ENCODE measurements at places on chromosomes 12 and 14.

GRCh38 chr12:121365416-121366062 lies 13.3 kb upstream of the ANAPC5 start:
- no peak for DNase-seq

DNA sequence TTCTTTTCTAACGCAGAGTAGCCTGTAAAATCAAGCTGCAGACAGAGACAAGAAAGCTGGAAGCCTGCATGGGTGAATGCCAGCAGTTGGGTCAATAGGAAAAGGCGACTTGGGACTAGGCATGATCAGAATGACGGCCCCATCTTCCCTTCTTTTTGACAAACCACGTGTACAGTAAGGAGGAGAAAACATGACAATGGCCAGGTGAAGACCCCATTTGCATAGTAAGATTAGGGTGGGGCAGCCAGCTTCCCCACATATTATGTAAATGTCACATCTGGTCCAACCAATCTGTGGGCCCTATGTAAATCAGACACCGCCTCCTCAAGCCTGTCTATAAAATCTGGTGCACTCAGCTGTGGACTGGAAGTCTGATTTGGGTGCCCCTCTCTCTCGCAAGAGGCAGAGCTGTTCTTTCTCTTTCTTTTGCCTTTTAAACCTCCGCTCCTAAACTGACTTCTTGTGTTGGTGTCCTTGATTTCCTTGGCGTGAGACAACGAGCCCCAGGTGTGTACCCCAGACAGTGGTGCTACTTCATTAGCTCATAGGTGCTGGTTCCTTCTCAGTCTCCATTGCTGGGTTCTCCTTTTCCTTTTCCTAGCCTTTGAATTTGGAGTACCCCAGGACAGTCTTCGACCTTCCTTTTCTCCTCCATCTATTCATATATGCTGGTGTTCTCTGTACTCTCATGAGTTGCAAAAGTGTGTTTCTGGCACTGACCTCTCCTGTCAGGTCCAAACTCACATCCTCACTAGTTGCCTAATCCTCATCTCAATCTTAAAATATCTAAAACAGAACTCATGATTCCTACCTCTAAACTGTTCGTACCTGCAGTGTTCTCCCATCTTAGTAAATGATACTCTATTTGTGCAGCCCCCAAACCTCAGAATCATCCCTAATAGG lies 9.4 kb upstream of the DHRS7 start:
- DNase-seq = no peak

- no peak for DNase-seq
Observed at GRCh38 chr14:100065942-100066574, 836 bp downstream of the EVL start.

- no peak for DNase-seq
Observed at GRCh38 chr12:92019491-92020277, 126.0 kb downstream of the BTG1 start.

- DNase-seq = no peak
Observed at GRCh38 chr12:72037006-72037795, 98.6 kb downstream of the TPH2 start.

DNA sequence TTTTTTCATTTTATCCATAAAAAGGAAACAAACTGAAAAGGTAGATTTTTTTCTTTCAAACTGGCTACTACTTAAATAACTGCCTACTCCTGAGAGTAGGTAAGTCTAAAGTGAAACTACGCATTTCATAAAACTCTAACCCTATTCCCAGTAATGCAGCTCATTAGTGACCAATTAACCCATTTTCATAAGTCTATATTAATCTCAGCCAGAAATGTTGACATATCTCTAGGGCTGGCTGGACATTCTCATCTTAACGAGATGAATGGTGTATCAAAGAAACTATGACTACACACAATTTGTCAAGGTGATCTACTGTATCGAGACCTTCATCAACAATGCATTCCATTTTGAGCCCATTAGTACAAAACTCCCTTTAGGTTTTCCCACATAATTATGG lies 57.2 kb downstream of the EPS8 start:
- no peak for DNase-seq

DNA sequence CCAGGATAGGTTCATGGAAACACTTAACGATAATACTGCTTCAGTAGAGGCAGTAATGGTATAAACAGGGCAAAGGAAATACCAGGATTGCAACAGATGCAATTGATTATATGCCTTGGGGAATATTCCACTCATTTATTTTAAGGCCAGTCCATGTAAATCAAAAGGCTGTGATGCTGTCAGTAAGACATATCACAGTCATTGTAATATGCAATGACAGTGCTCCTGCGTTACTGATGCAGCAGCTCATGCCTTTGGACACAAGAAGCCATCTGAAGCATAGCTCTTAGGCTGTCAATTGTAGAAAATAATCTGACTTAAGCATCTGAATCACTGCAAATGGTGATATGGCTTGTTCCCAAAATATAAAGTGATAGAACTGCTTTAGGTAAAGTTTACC lies 674.8 kb downstream of the TMTC2 start:
- no peak for DNase-seq

GRCh38 chr14:20803223-20803622 lies 579 bp upstream of the RNASE1 start:
- no peak for DNase-seq

GRCh38 chr14:35557221-35557747 lies 23.3 kb downstream of the INSM2 start:
- DNase-seq = no peak

- DNase-seq = no peak
Observed at GRCh38 chr12:49296836-49297694, 2.1 kb downstream of the PRPH start.

GRCh38 chr14:63874223-63874622 lies 21.4 kb downstream of the SYNE2 start:
- no peak for DNase-seq

GRCh38 chr14:55822906-55823305 lies 242.9 kb downstream of the KTN1 start:
- DNase-seq = no peak

DNA sequence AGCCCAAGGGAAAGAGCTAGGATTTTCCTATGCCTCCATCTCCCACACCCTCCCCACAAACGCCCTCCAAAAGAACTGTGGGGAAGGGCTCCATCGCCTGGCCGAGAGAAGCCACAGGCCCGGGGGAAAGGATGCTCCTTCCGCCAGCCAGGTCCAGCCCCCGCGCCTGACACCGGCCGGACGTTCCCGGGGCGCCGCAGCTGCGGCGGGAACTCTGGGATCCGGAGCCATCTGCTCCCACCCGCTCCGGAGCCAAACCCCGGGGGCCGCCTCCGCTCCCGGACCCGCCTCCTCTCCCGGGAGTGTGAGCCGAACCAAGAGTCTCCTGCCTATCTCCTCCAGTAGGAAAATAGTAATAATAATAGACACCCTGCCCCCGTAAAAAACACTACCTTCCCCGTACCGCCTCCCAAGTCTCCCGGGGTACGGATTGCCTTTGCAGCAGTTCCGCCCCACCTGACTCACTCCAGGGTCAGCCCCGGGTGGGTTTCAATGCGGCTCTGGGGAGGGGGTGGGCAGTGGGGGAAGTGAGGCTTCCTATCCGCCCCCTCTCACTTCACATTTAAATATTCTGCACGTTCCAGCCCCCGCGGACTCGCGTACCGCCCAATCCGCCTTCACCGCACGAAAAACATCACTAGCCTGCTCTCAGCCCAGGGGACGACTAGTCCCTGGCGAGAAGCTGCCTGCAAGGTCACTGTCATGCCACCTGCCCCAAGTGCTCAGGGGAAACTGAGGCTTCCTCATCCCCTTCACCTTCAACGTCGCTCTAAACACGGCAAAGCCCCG lies 2.4 kb downstream of the AGAP2 start:
- DNase-seq = no peak

DNA sequence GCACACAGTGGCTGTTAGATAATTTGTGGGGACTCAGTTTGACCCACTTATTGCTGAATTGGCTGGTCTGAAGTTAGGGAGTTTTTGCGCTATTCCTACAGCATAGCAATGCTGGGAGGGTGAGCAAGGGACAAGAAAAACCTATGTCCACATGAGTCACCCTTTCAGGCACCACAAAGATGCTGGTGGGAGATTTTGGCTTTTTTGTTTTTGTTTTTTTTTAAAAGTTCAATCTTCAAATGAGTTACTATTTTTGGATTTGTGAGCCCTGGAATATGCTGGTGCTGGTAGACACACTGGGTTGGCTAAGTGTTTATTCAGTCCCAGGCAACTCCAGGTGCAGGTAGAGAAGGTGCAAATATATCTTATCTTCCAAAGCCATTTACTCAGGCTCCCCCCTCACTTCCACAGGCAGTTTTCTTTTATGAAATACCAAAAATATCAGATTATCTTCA lies 143.4 kb downstream of the BTG1 start:
- DNase-seq = no peak

DNA sequence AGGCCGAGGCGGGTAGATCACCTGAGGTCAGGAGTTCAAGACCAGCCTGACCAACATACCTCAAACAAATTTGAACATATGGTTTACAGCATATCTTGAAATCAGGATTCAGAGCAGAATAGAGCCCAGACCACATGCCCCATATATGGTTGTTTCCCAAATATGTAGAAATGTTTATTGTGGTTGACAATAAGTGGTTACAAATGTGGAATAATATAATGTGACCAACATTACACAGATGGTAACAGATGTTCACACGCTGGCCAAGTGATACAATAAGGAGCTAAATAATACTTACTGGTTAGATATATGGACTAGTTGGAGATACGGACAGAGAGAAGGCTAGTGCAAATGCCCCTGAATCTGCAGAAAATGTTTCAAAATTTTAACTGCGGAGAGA lies 85.3 kb downstream of the MAPKAPK5 start:
- no peak for DNase-seq

DNA sequence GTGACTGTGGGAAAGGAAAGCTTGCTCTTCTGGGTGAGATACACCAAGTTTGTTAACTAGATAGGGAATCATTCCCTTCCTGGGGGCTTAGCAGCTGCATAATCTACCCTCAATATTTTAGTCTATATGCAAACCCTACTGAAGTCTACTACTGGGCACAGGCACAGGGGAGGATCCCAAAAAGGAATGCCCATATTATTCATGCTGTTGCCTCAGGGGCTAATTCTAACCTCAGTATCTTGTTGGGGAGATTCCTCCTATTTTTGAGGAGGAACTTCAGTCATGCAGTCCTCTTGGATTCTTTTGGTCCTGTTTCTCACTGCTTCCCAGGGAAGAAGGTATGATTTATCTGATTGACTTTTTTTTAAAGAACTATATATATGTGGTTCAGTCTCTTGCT lies 58.9 kb upstream of the ANKS1B start:
- no peak for DNase-seq

- no peak for DNase-seq
Observed at GRCh38 chr12:95116773-95117172, 43.4 kb upstream of the NR2C1 start.

GRCh38 chr12:51531284-51531977 lies 59.6 kb upstream of the SCN8A start:
- no peak for DNase-seq

GRCh38 chr14:75147423-75148071 lies 20.7 kb upstream of the NEK9 start:
- DNase-seq = no peak

DNA sequence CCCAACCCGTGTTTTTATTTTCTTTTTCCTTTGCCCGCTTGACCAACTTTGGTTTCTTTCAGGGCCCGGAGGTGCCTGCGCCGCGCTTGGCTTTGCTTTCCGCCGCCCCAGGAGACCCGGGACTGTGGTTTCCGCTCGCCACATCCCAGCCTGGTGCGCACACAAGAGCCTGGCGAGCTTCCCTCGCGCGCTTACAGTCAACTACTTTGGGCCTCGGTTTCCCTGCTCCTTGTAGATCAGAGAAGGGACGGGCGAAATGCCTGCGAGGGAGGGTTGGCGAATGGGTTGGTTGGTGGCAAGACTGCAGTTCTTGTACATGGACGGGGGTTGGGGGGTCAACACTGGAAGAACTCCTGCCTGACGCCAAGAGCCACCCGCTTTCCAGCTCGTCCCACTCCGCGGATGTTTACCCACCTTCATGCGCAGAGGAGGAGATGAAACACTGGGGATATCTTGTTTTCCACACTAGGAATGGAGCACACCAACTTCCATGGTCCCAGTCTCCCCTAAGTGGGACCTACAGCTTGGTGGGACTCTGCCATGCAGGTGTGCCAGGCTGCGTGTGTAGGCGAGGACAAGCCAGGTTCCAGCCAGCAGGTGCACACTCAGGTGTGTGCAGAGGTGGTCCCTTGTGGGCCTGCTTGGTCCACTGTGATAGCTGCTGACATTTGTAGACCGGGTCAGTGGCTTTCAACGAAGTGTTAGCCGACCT lies 16.6 kb upstream of the TBX3 start:
- no peak for DNase-seq

DNA sequence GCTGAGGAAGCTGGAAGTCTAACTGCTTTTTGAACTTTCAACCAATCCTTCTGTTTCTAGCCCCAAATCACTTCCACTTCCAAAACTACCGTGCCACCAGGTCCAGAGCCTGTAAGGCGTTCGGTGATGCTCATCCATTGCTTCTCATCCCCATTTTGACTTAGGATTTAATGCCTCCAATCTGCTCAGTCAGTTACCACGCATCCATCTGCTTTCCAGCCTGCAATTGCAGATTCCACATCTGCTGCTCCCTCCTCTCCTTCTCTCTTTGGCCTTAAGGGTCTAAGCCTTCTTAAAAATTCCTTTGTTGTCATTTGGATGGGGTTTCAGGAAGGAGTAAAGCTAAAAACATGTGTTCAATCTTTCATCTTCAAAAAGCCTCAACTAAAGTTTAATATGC lies 74.7 kb downstream of the TUNAR start:
- DNase-seq = no peak

GRCh38 chr12:116922194-116922897 lies 11.6 kb downstream of the FBXW8 start:
- DNase-seq = no peak

DNA sequence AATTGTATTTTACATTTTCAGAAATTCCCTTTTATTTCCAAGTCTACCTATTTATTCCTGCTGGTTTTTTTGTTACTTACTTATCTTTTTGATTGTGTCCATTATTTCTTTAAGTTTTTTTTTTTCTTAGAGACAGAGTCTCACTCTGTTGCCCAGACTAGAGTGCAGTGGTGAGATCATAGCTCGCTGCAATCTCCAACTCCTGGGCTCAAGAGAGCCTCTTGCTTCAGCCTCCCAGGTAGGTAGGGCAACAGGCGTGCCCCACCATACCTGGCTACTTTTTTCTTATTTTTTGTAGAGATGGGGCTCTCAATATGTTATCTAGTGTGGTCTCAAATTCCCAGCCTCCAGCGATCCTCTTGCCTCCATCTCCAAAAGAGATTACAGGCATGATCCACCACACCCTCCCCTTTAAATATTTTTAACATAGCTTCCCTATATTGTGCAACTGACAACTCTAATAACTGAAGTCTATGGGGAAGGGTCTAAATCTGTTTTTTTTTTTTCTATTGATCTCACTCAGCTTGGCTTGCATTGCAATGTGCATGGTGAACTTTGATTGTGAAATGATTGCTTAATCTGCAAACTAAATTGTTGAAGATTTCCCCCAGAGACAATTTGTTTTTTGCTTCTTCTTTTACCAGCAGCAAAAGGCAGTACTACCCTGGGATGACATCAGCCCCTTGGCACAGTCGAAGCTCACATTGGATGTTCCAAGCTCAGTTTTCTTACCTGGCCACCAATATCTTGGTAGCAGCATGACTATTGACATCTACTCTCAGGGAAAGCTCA lies 25.7 kb upstream of the COCH start:
- no peak for DNase-seq

Data from NCI-H2081 treated with DMSO at 0.1 percent for 48 hours (cell line).